ENCODE measurements at places on chromosomes 3 and 15. TPM values are rescaled to one million over a fixed set of nuclear protein-coding genes. Genes with fewer than 3 reads are reported as not detected.

- H3K4me1 ChIP-seq, result no peaks in the 10 kb centered on the region
- no peak overlapping the region for H3K27ac ChIP-seq
- H3K4me3 ChIP-seq, result no peak overlapping the region
- no peak for DNase-seq
- no peaks in the 10 kb centered on the region for H3K36me3 ChIP-seq
- H3K27me3 ChIP-seq, result no peaks in the 10 kb centered on the region
Measured at GRCh38 chr3:46442576-46443530, 21.9 kb downstream of the LTF start.

DNA sequence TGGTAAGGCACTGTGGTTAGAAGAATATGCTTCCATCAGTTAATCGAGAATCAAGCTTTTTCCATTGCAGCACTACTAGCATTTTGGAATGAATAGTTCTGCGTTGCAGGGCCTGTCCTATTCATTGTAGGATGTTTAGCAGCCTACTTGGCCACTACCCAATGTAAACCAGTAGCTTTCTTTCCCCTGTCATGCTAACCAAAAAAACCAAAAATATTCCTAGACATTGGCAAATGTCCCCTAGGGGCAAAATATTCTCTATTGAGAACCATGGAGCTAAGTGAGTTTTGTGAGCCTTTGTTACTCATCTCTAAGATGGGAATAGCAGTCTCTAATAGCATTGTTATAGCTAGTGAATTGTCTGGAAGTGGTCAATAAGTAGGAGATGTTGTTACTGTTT, 187.2 kb downstream of the CADPS start:
- H3K4me3 ChIP-seq, result no peak overlapping the region
- no peak for DNase-seq
- no peaks in the 10 kb centered on the region for H3K27me3 ChIP-seq
- H3K36me3 ChIP-seq, result no peaks in the 10 kb centered on the region
- no peak overlapping the region for H3K27ac ChIP-seq

- H3K27me3 ChIP-seq, result no peaks in the 10 kb centered on the region
- H3K4me3 ChIP-seq, result no peak overlapping the region
- H3K4me1 ChIP-seq, result no peaks in the 10 kb centered on the region
- H3K27ac ChIP-seq, result no peak overlapping the region
Measured at GRCh38 chr3:117490716-117491115, 781.1 kb downstream of the TUSC7 start.

DNA sequence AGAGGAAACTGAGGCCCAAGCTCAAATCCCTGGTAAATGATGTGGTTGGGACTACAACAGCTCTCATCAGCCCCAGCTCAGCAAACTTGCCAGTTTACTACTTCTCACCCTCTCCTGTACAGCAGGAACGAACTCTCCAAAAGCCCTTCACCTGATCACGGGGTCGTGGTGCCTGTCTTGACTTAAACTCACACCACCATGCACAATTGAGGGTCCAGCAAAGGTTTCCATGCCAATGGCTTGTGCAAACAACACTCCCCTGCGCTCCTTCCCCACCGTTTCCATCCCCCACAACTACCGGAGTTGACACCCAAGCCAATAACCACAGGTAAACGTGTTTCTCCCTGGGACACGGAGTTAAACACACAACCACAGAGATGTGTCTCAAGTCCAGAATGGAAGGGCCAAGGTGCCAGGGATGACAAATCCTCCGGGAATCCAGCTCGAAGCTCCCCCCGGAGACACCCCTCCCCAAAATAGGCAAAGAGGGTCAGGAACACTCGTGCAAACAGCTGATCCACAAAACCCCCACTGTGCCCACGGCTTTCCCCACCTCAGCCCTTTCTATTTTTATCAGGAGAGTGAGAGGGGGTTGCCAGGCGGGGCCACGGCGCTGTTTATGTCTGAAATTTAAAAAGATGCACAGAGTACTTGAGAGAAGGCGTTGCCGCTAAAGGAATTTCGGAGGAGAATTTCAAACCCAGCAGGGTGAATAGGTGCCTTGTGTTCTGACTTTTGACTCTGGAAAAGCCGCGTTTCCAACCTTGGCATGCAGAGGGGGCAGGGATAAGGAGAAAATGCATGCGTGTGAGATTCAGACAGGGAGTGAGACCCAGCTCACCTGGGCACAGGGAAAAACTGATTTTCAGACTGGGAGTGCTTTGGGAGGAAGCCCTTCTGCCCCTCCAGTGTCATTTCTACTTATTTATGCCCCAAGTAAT, 10.6 kb upstream of the ACAN start:
- no peak overlapping the region for H3K27ac ChIP-seq
- no peak for DNase-seq
- H3K4me3 ChIP-seq, result no peak overlapping the region
- peaks cover 70% of the 10 kb centered on the region for H3K27me3 ChIP-seq
- no peaks in the 10 kb centered on the region for H3K4me1 ChIP-seq

- no peaks in the 10 kb centered on the region for H3K27me3 ChIP-seq
- no peaks in the 10 kb centered on the region for H3K4me1 ChIP-seq
- H3K36me3 ChIP-seq, result no peaks in the 10 kb centered on the region
- no peak for DNase-seq
- no peak overlapping the region for H3K27ac ChIP-seq
Measured at GRCh38 chr15:67852418-67852817, 12.6 kb upstream of the RNU6-1 start.

GRCh38 chr15:82931221-82931620, 21.3 kb downstream of the HOMER2 start:
- H3K4me3 ChIP-seq, result no peak overlapping the region
- no peaks in the 10 kb centered on the region for H3K4me1 ChIP-seq
- peaks cover 2% of the 10 kb centered on the region for H3K27me3 ChIP-seq
- no peak for DNase-seq
- no peaks in the 10 kb centered on the region for H3K36me3 ChIP-seq

DNA sequence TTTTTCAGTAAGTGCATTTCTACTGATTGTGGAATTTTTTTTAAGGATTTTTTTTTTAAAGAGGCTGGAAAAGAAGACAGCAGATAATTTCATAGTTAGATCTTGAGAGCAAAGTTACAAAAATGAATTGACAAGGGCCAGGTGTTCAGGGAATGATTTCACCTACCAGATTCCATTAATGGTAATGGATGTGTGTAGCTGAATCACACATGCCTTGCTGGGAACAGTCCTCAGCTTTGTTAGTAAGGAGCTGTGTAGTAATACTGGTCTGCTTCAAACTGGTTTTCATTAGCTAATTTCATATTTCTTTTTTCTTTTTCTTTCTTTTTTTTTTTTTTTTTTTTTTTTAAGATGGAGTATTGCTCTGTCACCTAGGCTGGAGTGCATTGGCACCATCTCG, 16.0 kb downstream of the NR1D2 start:
- no peak overlapping the region for H3K27ac ChIP-seq
- no peak for DNase-seq
- no peaks in the 10 kb centered on the region for H3K27me3 ChIP-seq
- no peak overlapping the region for H3K4me3 ChIP-seq

DNA sequence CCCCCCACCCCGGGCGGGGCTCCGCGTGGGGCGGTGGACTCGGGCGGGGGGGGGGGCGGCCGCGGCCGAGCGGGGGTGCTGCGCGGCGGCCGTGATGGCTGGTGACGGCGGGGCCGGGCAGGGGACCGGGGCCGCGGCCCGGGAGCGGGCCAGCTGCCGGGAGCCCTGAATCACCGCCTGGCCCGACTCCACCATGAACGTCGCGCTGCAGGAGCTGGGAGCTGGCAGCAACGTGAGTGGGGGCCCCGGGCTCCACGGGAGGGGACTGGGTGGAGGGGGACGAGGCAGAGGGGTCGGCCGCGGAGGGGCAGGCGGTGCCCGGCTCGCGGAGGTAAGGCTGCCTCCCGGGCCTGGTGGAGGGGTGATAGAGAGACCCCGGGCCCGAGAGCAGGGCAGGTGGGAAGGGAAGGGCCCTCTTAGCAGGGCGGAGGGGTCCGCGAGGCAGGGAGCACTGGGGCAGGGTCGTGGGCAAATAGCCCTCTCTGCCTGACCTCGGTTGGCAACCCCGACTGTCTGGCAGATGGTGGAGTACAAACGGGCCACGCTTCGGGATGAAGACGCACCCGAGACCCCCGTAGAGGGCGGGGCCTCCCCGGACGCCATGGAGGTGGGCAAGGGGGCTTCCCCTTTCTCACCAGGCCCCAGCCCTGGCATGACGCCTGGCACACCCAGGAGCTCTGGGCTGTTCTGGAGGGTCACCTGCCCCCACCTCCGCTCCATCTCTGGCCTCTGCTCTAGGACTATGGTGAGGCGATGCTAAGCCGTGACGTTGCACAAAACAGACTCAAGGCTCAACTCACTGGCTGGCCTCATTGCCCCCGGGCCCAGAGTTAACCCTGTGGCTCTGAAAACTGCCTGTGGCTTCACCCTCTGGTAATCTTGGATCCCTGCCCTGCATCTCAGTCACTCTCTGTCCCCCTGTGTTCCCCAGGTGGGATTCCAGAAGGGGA, at the start of gene ECE2:
TSS of gene ECE2 (plus strand) at position 62 of the 950 bp plus-strand sequence. CDS start at position 194, 132 bp downstream.
- no peak within 1 kb of the TSS for H3K27ac ChIP-seq
- no peak within 1 kb of the TSS for H3K4me3 ChIP-seq
- no peaks in the 10 kb centered on the region for H3K4me1 ChIP-seq
- H3K27me3 ChIP-seq, result peaks cover 24% of the 10 kb centered on the region

DNA sequence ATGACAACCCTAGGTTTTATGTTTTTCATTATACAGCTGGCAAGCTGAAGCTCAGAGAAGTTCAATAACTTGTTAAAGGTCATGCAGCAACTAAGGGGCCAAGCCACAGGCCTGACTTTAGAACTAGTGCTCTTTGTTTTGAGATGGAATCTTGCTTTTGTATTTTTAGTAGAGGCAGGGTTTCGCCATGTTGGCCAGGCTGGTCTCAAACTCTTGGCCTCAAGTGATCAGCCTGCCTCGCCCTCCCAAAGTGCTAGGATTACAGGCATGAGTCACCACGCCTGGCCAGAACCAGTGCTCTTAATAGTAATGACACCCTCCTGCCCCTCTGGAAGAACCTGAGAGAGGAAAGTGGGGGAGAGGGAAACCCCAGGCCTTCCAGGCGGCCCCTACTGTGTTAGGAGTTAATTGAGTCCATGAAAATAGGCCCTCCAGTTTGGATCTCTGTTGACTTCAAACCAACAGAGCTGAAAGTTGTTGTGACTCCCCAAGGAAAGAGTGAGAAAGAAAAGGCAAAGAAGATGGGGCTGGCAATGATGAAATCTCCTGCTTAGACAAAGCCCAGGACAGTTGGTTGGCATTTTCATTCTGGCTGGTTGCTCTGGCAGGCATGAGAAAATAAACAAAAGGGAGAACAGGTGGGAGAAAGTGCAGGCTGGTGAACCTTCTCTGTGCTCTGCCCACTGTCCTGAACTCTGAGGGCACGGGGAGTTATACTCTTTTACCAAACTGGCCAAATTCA, 3.6 kb upstream of the PRRT3 start:
- no peaks in the 10 kb centered on the region for H3K4me1 ChIP-seq
- no peak for DNase-seq

GRCh38 chr3:38004415-38005075, 14.0 kb downstream of the VILL start:
- no peaks in the 10 kb centered on the region for H3K27me3 ChIP-seq
- no peak overlapping the region for H3K27ac ChIP-seq
- no peak overlapping the region for H3K4me3 ChIP-seq
- no peaks in the 10 kb centered on the region for H3K4me1 ChIP-seq

CFAP100 gene
- total RNA-seq, result not detected

MUC20 gene
- total RNA-seq, result 1.1 TPM

TTLL13 gene
- not detected for total RNA-seq

NCKIPSD gene
- total RNA-seq, result 18.8 TPM
